Esophagus mucosa (tissue), 1 donor: ENCODE measurements at places on chromosomes 3 and 15.

GRCh38 chr3:113285226-113285625, 73.9 kb downstream of the BOC start:
- no peak for ATAC-seq

- no peak for ATAC-seq
Measured at GRCh38 chr3:57147071-57147470, 18.1 kb downstream of the IL17RD start.

GRCh38 chr15:58549013-58549784, 117.4 kb downstream of the LIPC start:
- no peak for ATAC-seq

GRCh38 chr3:14179114-14179465, 473 bp downstream of the LSM3 start:
- no peak for ATAC-seq

DNA sequence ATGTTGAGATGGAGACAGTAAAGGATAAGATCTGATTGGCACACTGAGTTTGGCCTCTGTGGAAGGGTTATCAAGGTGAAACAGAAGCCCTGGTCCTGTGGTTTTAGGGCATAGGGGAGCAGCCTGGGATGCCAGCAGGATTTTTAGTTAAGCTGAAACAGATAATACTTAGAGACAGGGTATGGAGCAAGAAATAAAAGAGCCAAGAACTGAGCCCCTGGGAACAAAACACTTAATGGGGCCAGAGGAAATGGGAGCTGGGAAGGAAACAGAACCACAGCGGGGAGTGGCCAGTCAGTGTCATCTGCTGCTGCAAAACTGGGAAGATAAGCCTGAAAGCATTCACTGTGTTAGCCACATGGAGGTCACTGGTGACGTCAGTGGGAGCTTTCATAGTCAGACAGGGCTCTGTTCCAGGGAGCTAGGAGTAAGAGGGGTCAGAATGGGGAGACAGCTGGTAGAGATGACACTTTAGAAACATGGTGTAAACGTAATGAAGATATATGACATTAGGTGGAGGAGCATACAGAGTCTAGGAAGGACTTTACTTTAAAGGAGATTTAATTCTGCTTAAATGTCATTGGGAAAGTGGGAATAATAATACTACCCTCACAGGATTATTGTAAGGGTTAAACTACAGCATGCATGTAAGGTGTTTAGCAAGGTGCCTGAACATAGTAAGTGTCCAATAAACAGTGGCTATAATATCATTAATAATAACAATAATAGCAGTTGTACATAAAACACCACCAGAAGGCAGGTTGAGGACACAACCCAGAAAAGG, 172.7 kb upstream of the CTNNB1 start:
- ATAC-seq: no peak

- ATAC-seq: no peak
Measured at GRCh38 chr3:17040990-17041377, 156.2 kb downstream of the PLCL2 start.

DNA sequence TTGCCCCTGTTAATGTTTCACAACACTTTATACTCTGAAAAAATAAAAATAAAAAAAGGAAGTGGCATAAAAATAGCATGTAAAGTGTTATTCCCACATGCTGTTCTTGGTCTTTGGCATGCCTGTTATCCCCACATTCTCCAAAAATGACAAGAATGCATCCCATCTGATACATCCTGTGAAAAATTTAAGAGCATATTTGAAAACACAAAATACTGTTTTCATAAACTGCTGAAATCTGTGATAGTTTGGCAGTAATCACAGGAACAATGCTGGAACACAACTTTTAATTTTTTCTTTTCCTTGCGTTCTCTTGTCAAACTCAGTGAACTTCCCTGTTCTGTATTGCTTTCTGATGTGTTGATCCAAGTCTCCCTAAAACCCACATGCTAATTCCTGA, 288.8 kb downstream of the ROBO2 start:
- no peak for ATAC-seq

- ATAC-seq: no peak
Measured at GRCh38 chr3:13506239-13506638, 26.1 kb downstream of the HDAC11 start.

GRCh38 chr3:159146856-159147435, 345.1 kb downstream of the MFSD1 start:
- no peak for ATAC-seq

GRCh38 chr3:16494814-16495431, 18.6 kb downstream of the RFTN1 start:
- ATAC-seq: no peak

GRCh38 chr3:69888943-69889315, 110.6 kb upstream of the SAMMSON start:
- ATAC-seq: no peak

DNA sequence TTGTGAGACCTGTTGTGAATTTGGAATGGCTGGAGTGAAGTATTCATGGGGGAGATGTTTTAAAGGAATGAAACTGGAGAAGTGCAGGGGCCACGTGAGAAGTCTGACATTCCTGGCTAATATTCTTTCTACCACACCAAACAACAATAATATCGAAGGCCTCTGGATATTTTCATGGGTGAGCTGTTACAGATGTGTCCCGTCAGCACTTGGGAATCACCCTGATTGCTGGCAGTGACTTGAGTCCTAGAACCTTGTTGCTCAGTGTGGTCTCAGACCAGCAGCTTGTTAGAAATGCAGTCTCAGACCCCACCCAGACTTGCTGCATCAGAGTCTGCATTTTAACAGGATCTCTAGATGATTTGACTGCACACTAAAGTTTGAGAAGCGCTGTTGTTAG, 113.8 kb downstream of the ITPR1 start:
- no peak for ATAC-seq

DNA sequence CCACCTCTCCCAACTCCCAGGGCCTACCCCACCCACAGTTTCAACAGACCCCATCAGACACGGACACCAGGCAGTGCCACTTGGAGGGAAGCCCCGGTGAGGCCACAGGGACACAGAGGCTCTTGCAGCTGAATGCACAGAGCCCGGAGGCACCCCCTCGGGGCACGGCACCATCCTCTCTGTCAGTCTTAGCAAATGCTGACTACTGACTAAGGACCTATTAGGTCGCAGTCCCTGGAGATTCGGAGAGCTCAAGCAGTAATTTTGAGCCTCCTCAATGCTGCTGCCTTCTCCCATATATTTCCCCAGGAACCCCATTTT, 79.9 kb downstream of the VGLL4 start:
- ATAC-seq: no peak

GRCh38 chr3:110955301-110955880, 116.2 kb upstream of the NECTIN3 start:
- no peak for ATAC-seq

DNA sequence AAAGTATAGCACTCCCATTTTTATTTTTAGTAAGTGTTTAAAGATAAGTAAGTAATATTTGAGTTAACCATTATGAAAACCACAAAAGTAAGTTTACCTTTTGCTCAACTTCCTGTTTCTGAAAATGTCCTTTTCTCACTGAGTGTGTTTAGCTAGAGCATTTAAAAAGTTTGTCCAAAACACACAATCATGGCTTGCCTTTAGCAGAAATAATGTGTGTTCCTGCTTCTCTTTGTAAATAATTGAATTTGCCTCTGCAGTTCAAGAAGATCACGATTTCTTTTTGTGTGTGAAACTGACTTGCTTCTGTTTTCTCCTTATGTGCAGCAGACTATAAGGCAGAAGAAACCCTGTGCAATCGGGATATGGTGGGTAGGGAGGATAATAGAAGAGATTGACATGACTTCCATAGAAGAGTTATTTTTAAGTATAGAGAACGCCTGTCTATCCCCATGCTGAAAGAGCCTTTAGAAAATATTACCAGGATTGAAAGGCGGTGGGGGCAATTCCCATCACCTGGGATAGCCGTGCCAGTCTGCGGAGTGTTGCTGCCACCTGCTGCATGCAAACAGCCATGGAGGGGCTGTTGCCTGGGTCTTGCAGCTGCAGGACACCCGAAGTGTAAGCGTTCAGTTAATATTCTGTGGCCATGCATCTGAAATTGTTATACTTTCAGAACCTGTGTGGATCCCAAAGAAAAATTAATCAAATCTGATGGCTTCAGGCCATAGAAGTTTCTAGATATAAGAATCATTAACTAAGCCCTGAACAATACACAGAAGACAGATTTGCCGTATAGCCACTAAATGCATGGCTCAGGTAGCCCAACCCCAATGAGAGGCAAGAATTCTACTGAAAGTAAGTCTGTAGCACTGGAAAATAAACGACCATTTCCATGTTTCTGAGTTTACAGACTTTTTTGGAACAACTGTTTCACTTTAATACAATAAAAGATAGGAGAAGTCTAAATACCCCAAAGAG, 2.4 kb upstream of the CD96 start:
- ATAC-seq: peak; percentile 69

DNA sequence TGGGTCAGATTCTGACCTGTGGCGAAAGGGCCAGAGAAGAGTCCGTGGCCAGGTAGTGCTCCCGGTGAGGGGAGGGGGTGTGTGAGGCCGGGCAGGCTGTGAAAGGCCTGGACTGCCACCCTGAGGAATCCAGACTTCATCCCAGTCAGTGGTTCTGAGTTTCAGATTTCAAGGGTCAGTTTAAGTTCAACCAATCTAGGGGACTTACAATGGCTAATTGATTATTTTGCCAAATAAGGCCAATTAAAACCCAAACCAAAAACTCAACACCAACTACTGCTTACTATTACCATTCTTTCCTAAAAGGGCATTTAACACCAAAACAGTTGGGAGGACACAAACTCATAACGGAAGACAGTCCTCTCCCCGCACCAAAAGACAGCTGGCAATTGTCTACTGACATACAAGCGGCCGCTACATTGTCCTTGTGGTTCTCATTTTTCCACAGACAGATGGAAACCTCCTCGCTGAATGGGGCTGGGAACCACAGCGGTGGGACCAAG, 30.5 kb downstream of the TMEM44 start:
- ATAC-seq: no peak

DNA sequence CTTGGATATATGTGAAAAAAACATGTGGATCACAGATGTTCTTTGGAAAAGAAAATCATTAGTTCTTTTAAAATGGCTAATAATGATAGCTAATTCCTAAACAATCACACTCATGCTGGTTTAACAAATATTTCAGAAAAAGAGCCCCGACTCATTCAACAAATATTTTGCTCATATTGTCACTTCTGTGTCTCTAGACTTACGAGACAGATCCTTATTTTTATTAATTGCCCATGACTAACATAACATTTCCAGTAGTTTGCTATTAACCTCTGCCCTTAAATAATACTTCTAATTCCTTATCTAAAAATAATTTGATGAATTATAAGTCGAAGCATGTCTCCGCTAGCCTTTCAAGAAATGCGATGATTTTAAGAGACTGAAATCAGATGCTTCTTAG, 70.4 kb downstream of the SATB1 start:
- ATAC-seq: no peak

GRCh38 chr3:102474207-102474606, 39.4 kb downstream of the ZPLD1 start:
- no peak for ATAC-seq

GRCh38 chr3:88101142-88101541, 42.1 kb downstream of the ZNF654 start:
- ATAC-seq: no peak

DNA sequence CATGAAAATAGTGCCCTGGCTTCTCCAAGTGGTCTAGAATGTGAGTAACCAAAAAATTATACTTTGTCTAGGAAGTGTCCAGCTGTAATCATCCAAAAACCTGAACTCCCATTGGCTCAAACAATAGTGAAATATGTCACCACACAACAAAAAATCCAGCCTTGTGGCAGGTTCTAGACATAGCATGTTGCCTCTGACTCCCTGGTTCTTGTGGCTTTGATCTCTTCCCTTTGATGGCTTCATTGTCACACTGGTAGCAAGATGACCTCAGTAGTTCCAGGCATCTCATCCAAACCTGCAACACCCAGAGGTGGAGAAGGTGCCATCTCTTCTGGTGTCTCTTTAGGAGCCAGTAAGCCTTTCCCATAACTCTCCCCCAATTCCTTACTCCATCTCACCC, 74.7 kb downstream of the CMSS1 start:
- ATAC-seq: no peak

GRCh38 chr3:126554560-126555525, 3.9 kb downstream of the C3orf22 start:
- ATAC-seq: no peak

- no peak for ATAC-seq
Measured at GRCh38 chr15:89067751-89068150, 20.5 kb upstream of the ABHD2 start.
